ENCODE measurements at places on chromosomes 3 and 15.

DNA sequence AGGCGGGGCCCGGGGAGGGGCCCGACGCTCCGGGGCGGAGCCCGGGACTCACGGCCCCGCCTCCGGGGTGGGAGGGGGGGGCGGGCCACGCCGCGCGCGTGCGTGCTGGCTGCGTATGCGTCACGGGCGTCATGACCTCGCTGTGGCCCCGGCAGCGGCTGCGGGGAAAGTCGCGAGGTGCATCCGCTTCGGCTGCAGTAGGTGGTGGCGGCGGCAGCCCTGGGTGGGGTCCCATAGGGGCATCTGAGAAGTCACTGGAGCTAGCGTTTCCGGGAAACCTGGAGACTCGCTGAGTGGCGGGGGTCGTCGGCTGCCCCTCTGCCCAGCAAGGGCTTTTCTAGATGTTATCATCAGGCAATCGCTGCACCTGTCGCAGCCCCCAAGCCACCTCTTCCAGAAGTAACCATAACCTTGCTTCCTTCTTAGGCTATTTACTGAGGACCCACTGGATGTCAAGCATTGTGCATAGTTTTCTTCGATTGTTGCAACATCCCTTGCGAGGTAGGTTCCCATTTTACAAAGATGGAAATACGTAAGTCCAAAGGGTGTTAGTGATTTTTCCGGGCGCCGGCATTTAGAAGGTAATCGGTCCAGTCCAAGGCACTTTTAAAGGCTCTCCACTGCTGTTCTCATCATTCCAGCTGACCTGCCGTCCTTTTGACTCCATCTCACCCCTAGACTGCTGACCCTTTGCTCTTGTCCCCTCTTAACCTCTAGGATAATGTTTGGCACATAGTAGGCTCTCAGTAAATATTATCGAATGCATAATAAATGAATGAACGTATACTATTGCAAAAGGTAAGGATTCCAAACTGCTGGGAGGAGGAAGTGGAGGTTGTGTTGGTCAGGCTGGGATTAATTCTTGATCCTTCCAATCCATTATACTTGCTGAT lies at the start of gene GDPGP1:
Gene GDPGP1, plus strand, starts transcription at position 114 of the 893 bp plus-strand sequence. CDS start 6,700 bp downstream, outside the sequence.
- DNase-seq, result no peak

DNA sequence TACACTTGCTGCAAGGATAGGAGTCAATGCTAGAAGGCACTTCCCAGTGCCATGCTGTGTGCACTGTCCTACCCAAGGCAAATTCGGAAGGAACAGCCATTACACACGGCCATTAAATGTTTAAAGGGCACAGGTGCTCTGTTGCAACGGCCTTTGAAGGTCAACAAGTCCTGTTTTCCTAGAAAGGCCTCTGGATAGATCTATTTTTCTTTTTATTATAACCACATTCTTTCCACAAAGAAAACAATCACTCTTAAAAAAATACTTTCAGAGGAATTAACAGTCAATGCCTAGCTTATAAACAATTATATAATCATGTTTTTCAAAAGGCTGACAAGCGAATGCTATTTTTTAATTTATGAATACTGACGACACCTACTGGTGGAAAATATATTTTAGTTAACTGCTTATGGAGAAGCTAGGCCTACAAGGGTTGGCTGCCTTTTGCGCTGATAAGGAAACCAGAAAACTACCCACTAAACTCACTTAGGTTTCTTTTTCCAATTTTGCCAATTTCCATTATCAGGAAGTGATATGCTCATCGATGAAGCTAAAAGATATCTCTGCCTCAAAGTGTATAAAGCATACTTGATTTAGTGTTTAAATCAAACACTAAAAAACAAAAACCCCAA lies 2.4 kb downstream of the ARHGEF3 start:
- no peak for DNase-seq

DNA sequence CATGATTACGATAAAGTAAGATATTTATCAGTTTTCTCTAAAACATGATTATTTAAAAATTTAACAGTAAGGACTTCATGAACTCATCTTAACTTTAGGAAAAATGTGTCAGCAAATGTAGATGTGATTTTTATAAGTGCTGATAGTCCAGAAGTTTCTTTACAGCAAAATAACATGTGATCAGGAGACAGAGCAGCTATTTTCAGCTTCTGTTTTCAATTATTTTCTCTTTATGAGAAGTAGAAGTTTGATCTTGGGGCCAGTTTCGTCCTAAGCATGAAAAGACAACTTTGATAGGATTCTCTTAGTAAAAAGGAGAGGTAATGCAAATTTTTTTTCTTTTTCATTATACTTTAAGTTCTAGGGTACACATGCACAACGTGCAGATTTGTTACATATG lies 96.5 kb upstream of the TSPAN3 start:
- no peak for DNase-seq

- DNase-seq, result no peak
These were observed 2.1 kb downstream of the DZIP1L start for GRCh38 chr3:138113326-138113725.

DNA sequence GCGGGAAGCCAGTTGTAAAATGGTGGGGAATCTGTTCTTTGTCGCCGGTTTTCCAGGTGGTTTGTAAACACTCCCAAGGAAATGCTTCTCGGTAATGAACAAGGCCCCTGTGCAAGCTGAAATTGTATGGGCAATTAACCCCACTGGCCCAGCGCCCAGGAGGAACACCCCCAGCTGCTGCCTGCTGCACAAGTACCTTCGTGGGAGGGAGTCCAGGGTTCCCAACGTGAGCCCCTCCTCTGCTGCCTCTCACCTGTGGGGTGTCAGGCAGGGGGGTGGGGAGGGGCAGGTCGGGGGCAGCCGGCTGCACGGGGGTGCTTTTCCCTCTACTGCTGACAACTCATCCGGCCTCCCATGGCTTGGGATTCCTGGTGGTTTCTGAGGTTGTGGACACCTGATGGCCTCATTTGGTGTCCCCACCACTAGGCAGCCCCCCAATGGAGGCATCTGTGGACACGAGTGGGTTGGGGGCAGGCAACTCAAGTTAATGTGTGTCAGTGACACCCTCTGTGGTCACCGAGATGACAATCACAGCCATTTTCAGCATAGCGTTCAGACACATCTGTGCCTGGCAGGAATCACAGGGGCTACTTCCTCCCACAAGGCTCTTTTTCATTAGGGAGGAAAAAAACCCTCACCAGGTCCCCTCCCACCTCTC lies 35.6 kb upstream of the PRR23E start:
- DNase-seq, result peak; percentile 86

DNA sequence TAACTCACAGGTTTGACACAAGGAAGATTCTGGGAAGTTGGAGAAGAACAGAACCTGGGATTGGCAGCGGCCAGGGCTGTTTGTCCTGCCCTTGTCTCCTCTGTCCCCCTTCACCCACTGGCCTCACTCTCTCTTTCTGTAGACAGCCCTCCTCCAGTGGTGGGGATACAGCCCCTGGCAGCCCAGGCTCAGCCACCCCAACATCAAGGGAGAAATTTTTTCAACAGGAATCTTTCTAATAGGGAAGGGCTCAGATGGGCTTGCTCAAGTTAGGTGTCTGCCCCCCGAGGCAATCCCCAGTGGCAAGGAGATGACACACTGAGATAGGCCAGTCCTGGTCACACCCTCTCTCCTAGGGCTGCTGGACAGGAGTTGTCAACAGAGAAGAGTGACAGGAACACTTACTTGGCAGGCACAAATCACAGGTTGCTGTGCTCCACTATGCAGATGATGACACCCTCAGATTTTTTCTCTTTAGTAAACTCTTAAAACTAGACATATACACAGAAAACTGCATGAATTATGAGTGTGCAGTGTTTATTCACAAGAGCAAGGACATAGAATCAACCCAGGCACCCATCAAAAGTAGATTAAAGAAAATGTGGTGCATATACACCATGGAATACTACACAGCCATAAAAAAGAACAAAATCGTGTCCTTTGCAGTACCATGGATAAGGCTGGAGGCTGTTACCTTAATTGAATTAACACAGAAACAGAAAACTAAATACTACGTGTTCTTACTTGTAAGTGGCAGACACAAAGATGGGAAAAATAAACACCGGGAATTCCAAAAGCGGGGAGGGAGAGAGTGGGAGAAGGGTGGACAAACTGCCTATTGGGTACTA lies 36.3 kb downstream of the PLA2G4D start:
- DNase-seq, result no peak

- no peak for DNase-seq
These were observed 31.1 kb upstream of the NUDT16 start for GRCh38 chr3:131350506-131350905.

DNA sequence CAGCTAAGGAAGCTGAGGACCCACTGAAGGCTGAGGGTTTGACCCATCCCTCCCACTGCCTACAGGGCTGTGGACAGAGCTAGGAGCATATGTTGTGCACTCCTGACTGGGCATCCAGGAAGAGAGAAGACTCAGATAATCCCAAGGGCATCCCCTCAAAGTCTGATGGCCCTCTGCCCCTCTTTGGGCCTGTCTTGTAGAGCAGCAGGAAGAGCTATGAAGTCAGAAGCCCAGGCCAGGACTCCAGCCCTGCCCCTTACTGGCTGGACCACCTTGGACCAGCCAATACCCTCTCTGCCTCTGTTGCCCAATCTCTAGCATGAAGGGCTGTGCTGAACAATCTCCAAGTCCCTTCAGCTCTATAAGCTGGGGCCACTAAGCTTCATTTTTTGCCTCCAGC lies 210.8 kb downstream of the RPLP1 start:
- no peak for DNase-seq

DNA sequence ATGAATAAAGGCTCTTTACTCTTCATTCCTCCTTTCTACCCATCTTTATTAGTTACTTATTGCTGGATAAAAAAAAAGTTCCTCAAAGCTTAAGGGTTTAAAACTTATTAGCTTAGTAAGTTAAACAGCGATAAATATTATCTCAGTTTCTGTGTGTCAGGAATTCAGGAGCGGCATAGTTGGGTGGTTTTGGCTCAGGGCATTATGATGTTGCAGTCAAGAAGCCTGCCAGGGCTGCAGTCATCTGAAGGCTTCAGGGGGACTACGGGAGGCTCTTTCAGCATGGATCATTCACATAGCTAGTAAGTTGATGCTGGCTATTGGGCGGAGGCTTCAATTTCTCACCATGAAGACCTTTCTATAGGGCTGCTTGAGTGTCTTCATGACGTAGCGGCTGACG lies 1.9 kb upstream of the DLG1 start:
- DNase-seq, result no peak

GRCh38 chr3:25064681-25065080 lies 363.4 kb upstream of the RARB start:
- no peak for DNase-seq
